ENCODE measurements at places on chromosomes 7 and 10. TPM values are rescaled to one million over a fixed set of nuclear protein-coding genes. Genes with fewer than 3 reads are reported as not detected.

Gene UCN3
- not detected for total RNA-seq

Gene HHEX
- total RNA-seq = 78.8 TPM

Gene NYAP1
- total RNA-seq = 2.7 TPM

Gene OR9A2
- not detected for total RNA-seq

Gene ZSCAN21
- total RNA-seq = 6.8 TPM

Gene ARHGAP12
- total RNA-seq = 36.7 TPM

Gene PKD2L1
- not detected for total RNA-seq

Gene BRAF
- total RNA-seq = 37.8 TPM

Gene CLCN1
- not detected for total RNA-seq

Gene FBXO24
- total RNA-seq = 0.27 TPM

Gene DENND2A
- total RNA-seq = not detected

Gene DLX6
- not detected for total RNA-seq

Gene DOCK4
- total RNA-seq = 365 TPM

Gene FZD8
- total RNA-seq = 22.5 TPM

Gene SLC16A9
- 1.5 TPM for total RNA-seq

Gene FERD3L
- not detected for total RNA-seq

Gene IFIT1B
- total RNA-seq = not detected

Gene LRIT2
- not detected for total RNA-seq

Gene ZNF722
- total RNA-seq = not detected

Gene GJC3
- not detected for total RNA-seq

Gene EVX1
- total RNA-seq = not detected

Gene ADRA2A
- total RNA-seq = 0.40 TPM

Gene SMKR1
- 0.13 TPM for total RNA-seq

Gene DGKI
- total RNA-seq = 0.53 TPM

Gene TET1
- 0.40 TPM for total RNA-seq

Gene PRKAR2B
- total RNA-seq = 122 TPM

Gene RTKN2
- 0.80 TPM for total RNA-seq

Gene TRIM4
- total RNA-seq = 28.4 TPM

Gene PAX4
- total RNA-seq = not detected

Gene CYP2C19
- total RNA-seq = not detected

Gene ADAM8
- 0.13 TPM for total RNA-seq

Gene STX1A
- 14.8 TPM for total RNA-seq

Gene AEBP1
- 4.5 TPM for total RNA-seq

Gene HOGA1
- total RNA-seq = 0.36 TPM

Gene AKR1D1
- not detected for total RNA-seq

Gene ZNF789
- total RNA-seq = 11.9 TPM

Gene GTF2IRD2
- 3.6 TPM for total RNA-seq

Gene SLC29A4
- total RNA-seq = 1.9 TPM

Gene PGAM1
- total RNA-seq = 584 TPM

Gene SEMA3D
- 1.2 TPM for total RNA-seq

Gene DUSP5
- total RNA-seq = 23.0 TPM

Gene MPP7
- total RNA-seq = 0.27 TPM

Gene DBNL
- 93.8 TPM for total RNA-seq

Gene FKBP6
- total RNA-seq = not detected

Gene SRGN
- 1,513 TPM for total RNA-seq

Gene MET
- 103 TPM for total RNA-seq

Gene SPDYE16
- total RNA-seq = not detected

Gene SPDYE18
- total RNA-seq = not detected

Gene TMEM270
- not detected for total RNA-seq

Gene NRBF2
- 21.3 TPM for total RNA-seq

Gene LIPJ
- not detected for total RNA-seq

Gene COBL
- total RNA-seq = not detected

Gene ADIRF
- total RNA-seq = 15.3 TPM

Gene PTPN20
- 0.57 TPM for total RNA-seq

All from thoracic aorta endothelial cell (primary cell).